RWPE2 (cell line): ENCODE measurements at places on chromosomes 7 and 10.

GRCh38 chr7:98223898-98224700 lies 12.9 kb downstream of the BHLHA15 start:
- peak; percentile 51 for DNase-seq

- DNase-seq = no peak
Measured at GRCh38 chr10:31490858-31491504, 172.0 kb downstream of the ZEB1 start.

DNA sequence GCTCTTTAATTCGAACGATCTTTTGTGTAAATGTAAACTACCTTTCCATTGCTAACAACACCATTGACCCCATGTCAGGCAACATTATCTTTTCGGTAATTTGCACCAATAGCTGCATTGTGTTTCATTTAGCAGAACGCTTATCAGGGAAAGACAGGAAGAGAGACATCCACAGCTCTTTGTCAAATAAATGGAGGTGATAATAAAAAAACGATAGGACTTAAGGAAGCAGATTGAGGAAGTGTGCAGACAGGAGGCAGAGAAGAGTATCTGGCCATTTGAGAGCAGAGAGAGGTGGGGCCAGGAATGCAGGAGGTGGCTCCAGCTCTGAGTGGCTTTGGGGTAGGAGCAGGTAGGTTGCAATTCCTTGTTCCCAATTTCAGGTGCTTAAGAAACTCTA lies 37.5 kb upstream of the ADARB2 start:
- DNase-seq = no peak

DNA sequence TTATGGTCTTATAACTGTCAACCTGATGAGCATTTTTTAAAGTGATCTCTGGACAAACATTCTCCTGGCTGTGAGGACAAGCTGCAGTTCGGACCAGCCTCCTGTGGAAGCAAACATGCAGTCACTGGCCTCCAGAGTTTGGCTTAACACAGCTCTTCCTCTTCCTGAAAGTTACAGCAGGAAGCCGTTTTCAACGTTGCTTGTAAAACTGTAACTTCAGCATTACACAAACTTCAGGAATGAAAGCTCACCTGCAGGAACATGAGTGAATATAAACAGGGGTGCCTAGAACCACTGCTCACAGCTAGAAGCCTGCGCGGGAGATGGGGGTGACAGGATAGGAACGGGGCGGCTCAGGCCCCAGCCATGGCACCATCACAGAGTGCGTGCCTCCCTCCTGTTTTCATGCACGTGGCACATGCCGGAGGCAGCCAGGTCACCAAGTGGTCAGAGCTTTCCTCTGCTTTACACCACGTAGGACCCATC lies 292.9 kb upstream of the PITRM1 start:
- no peak for DNase-seq

DNA sequence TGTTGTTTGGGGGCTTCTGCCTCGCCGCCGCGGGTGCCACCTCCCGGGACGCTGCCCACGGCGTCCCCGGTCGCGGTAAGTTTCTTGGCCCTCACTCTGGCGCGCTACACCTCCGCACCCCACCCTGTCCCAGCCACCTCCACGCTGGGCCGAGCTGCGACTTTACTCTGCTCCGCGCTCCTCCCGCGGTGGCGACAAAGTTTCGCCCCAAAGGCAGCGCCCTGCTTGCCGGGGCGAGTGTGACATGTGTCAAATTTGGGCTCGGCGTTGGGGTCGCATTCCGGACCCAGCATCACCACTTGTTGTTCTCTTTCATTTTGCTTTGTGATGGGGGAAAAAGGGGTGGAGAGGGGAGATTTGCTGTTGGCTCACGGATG lies 167.7 kb upstream of the PPP1R3A start:
- DNase-seq = no peak

- DNase-seq = no peak
Measured at GRCh38 chr10:109474261-109474660, 449.1 kb downstream of the XPNPEP1 start.

- no peak for DNase-seq
Measured at GRCh38 chr7:71707041-71707440, 575.1 kb downstream of the GALNT17 start.

DNA sequence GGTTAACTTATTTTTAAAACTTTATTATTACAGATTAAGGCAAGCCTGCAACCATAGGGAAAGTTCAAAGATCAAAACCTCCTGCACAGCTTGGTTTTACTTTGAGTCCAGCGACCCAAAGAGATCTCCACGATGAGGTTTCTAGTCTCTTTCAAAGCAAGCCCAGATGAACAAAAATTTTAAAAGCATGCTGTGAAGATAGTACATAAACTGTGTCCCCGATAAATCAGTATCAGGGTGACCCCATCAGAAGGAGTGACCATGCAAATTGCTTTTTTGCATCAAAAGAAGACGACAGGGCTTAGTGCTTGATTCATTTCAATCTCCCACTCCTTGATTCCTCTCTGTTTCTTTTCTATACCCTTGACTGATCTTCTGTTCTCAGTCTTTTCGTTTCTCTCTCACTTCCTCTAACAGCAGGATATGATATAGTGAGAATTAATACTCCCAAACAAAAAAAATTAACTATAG lies 16.0 kb upstream of the DNTT start:
- DNase-seq = no peak

GRCh38 chr7:27774717-27775328 lies 34.9 kb downstream of the TAX1BP1 start:
- no peak for DNase-seq
